ENCODE measurements at places on chromosomes 5 and 9.

DNA sequence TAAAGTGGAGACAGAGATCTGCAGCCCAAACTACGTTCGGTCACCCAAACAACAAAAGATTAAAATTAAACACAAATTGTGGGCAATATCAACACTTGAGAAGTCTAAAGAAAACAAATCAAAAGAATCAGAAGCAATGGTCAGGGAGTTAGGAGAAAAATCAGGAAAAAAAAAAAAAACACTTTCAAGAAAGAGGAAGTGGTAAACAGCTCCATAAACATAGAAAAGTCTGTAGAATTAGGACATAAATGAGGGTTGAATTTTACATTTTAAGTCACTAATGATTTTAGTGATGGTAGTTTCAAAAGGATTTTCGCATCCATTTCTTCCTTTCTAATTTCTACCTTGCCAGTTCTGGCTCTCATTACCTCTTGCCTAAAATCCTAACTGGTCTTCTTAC lies 10.1 kb downstream of the RNF145 start:
- peak overlapping the region; percentile 3 for H3K27ac ChIP-seq
- no peaks in the 10 kb centered on the region for H3K27me3 ChIP-seq
- H3K4me3 ChIP-seq = no peak overlapping the region
- DNase-seq = no peak

- no peaks in the 10 kb centered on the region for H3K27me3 ChIP-seq
- DNase-seq = no peak
- H3K36me3 ChIP-seq = no peaks in the 10 kb centered on the region
- no peaks in the 10 kb centered on the region for H3K4me1 ChIP-seq
- no peak overlapping the region for H3K4me3 ChIP-seq
Observed at GRCh38 chr5:42321785-42322184, 101.5 kb upstream of the GHR start.

DNA sequence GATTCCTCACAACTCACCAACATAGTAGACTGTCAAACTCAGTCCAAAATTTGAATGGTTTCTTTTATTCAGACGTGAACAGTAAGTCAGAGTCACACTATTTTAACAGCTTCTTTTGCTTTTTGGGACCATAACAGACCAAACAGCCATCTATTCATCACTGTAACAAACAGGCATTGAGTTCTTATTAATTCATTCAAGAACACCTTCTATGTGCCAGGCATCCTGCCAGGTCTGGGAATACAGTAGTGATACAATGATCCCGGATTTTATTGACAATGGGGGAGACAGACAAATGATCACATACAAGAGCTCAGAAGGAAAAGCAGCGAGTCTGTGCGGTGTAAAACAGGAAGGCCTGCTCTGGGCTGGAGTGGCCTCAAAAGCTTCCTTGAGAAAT lies 153.3 kb upstream of the ERCC6L2 start:
- no peaks in the 10 kb centered on the region for H3K27me3 ChIP-seq
- H3K4me1 ChIP-seq = no peaks in the 10 kb centered on the region
- DNase-seq = no peak
- H3K27ac ChIP-seq = no peak overlapping the region
- no peaks in the 10 kb centered on the region for H3K36me3 ChIP-seq
- no peak overlapping the region for H3K4me3 ChIP-seq

GRCh38 chr9:87528969-87529368 lies 31.3 kb downstream of the DAPK1 start:
- H3K4me1 ChIP-seq = peaks cover 8% of the 10 kb centered on the region
- no peak overlapping the region for H3K27ac ChIP-seq
- H3K27me3 ChIP-seq = no peaks in the 10 kb centered on the region
- DNase-seq = no peak
- H3K36me3 ChIP-seq = no peaks in the 10 kb centered on the region
